CD4-positive, CD25-positive, alpha-beta regulatory T cell (primary cell): ENCODE measurements at places on chromosomes 3 and 15. TPM values are rescaled to one million over a fixed set of nuclear protein-coding genes. Genes with fewer than 3 reads are reported as not detected.

- no peak for DNase-seq
Observed at GRCh38 chr15:81948751-81949150, 97.1 kb downstream of the MEX3B start.

DNA sequence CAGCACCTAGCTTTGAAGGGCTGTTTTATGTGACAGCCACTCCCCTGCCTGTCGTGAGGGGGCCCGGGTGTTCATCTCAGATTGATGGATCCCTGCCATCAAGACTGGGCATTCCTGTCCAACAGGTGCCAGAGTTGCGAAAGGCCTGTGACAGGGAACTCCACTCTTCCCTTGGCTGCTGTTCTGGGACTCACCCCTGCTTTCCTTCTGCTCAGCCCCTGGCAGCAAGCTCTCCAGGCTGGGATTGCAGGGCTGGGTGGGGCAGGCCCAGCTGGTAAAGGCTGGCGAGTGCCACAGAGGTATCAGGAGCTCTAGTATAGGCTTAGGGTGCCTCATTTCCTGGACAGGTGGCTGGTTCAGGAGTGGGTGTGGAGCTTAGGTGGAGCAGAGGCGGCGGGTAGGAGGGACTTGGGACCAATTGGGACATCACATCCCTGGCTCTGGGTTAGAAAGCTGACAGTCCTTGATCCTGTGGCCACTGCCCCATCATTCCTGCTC is at the start of gene PLA2G4B:
Gene PLA2G4B (plus strand): TSS at position 448 of the 498 bp plus-strand sequence. CDS start 67 bp downstream, outside the sequence.
- DNase-seq: no peak

DNA sequence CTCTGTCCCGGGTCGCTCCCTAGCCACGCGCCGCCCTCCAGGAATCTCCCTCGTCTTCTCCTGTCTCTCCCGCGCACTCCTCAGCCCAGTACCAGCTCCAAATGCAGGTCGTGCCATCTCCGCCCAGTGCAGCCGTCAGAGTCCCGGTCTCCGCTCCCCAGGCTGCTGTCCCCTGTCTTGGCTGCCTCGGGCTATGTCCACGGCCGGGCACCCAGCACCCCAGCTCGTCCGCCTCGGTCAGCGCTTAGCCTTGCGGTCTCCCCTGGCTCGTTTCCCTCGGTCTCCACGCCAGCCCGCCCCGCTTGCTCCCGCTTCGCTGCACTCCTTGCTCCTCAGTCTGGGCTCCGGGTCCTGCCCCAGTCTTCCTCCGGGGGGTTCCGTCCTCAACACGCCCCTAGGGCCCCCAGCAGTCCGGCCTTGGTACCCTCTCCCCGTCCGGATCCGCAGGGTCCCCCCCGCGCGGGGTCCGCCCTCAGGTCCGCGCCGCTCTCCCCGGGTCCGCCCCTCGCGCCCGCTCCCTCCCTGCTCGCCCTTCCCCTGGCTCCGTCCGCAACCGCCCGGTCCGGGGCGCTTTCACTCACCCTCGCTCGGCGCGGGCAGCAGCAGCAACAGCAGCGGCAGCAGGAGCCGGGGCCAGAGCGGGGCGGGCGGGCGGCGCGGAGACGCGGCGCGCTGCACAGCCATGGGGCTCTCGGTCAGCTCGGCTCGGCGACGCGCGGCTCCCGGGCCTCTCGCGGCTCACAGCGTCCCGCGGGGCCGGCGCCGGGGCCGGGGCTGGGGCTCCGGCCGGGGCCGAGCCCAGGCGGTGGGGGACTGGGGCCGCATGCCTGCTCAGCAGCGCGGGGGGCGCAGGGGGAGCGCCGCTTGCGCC is 462 bp downstream of the IGDCC3 start:
- DNase-seq: no peak

- no peak for DNase-seq
Observed at GRCh38 chr15:52220251-52220650, 29.1 kb upstream of the GNB5 start.

GRCh38 chr3:147649475-147649874 is 240.3 kb downstream of the ZIC1 start:
- no peak for DNase-seq

The GNAT1 gene
- not detected for total RNA-seq

GRCh38 chr3:134483195-134483900 is 2.4 kb downstream of the ANAPC13 start:
- no peak for DNase-seq

The ATP10A gene
- total RNA-seq: 16.1 TPM

The GCSAM gene
- 11.8 TPM for total RNA-seq

GRCh38 chr3:11290743-11291680 is 18.8 kb downstream of the ATG7 start:
- peak; percentile 53 for DNase-seq

The NR1I2 gene
- 0.20 TPM for total RNA-seq

- no peak for DNase-seq
Observed at GRCh38 chr3:63333815-63334214, 55.7 kb downstream of the SYNPR start.

DNA sequence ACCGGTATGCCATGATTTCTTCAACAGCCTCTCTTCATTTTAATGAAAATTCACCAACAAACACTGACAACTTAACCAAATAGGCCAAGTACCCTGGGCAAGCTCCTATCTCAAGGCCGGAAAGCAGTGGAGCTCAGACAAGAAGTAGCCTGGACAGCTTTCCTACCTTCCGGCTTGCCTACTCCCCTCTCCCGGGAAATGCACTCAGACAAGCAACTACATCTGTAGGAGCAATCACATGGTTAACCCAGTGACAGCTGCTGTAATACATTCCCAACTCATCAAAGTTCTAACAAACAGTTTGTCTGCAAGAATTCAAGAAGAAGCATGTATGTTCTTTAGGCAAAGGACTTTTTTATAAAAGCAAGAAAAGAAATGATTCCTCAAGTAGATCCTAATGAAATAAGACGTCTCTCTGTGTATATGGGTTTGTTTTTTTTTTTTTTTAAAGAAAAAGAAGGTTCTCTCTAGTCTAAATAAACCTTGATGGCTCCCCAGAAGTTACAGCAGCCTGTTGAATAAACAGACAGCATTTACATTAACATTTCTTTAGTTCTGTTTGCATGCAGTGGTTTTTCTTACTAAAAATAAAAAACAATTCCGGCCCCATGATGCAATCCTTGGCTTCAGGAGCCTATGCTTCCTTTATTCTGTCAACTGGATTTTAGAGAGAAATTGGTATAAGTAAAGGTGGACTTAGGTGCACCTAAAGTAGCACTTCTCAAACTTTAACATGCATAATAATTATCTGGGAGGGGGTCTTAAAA is 278.7 kb downstream of the NEK10 start:
- DNase-seq: no peak

DNA sequence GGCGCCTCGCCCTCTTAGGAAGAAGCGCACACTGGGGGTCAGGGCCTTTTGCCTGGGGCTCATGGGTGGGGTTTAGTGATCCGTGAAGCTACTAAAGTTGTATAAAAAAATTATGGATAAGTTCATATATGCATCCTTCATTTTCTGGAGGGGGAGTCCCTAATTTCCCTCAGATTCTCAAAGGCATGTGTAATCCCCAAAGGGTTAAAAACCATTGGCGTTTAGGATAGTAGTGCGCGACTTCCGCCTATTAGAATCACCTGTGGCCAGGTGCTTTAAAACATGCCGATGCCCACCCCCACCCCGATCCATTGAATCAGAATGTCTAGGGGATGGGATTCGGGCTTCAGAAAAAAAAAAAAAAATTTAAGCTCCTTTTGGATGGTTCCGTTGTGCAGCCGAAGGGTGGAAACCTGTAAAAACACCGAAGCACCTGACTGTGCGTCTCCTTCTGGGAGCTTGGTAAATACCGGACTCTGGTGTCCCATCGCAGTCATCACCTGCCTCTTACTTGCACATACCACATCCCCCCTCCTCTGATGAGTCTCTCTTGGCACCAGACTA is 570 bp downstream of the APH1B start:
- no peak for DNase-seq

GRCh38 chr3:135918600-135918999 is 46.9 kb upstream of the PPP2R3A start:
- DNase-seq: no peak

GRCh38 chr15:75827691-75828090 is 15.6 kb upstream of the UBE2Q2 start:
- no peak for DNase-seq

DNA sequence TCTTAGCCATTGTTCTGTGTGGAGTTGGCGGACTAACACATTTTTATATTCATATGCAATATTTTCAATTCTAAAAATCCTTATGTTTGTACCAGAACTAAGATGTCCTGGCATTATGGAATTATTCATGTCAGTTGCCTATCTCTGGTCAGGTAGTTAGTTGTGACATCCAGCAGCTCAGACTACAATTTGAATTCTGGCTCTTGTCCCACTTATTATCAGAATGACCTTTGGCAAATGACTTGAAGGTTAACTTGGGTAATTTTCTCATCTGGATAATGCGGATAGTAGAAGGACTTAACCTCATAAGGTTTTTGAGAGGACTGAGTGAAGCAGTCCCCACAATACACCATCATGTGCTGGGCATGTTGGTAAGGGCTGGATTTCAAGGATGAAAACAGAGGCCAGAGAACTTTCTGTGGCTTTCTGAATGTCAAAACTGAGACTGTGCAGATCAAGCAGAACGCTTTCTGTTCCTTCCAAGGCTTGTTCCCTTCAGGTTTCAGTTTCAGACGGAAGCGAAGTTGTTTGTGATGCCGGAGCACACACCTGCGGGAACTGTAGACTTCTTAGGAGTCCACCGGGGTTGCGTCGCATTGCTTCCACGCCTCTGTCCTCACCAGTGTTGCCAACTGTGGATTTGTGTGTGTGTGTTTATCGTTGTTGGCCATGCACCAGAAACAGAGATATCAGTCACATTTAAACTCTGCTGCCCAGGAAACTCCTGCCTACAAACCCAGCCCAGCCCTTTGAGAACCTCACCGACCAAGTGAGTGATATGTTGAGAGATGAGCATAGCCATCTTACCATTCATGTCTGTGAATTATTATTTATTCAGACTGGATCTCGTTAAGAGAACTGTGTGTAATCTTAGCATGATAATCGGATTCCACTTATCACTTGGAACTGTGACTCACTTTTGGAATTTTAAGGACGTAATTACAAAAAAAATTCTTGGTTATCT is 76.0 kb downstream of the PTPRG start:
- no peak for DNase-seq

GRCh38 chr15:88627463-88627862 is 6.3 kb downstream of the AEN start:
- DNase-seq: peak; percentile 92

DNA sequence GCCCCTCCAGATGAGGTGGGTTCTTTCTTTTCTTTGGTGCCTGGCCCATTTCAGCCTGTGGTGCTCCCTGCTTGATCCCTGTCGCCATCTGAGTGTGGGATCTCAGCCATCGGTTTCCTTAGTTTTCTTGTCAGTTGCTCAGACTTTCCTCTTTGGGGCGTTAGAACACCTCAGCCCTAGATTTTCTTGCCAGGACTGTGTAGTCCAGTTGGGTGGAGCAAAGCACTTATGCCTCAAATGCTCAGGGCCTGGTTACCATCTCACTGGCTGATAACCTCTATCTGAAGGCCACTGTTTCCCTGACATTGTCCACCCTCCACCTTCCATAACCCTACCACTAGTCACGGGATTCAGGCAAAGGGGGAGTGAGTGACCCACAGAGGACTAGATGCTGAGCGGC is 208.7 kb upstream of the BHLHE40 start:
- no peak for DNase-seq

The GPR27 gene
- 1.0 TPM for total RNA-seq

GRCh38 chr3:39879581-39879980 is 70.2 kb downstream of the MYRIP start:
- no peak for DNase-seq

DNA sequence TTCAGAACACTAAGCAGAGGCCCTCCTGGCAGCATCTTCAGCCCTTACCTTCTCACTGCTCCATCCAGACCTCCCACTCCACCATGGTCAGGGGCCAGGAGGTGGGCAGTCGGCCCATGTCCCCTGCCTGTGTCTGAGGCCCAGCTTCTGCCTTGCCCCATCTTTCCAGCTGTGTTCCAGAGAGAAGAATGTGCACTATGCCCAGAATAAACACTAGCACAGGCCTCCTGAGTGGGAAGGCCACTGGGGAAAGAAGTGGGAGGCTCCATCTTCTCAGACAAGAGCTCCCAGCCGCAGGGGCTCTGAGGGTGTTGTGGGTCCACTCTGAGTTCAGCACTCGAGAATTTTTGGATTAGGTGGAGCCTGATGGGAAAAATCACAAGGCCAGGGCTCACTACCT is 44.5 kb downstream of the ADCY5 start:
- no peak for DNase-seq

GRCh38 chr15:40982855-40983254 is 29.6 kb downstream of the CHAC1 start:
- no peak for DNase-seq

DNA sequence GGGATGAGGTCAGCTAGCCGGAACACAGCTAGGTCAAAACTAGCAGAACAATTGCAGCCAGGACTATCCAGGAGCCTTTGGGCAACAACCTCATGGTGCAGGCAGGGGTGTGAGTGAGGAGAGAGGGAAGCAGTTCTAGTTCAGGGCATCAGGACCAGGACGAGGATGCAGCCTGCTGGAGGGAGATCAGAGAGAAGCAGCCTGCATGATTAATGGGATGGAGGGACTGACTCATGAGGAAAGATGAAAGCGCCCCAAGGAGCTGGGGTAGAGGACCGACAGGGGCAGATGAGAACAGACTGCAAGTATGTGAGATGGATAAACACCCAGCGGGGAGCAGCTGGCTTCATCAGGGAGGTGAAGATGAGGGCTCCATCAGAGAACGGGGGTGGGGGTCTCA is 37.9 kb upstream of the LRTM1 start:
- no peak for DNase-seq

The SMAD6 gene
- total RNA-seq: 0.27 TPM

DNA sequence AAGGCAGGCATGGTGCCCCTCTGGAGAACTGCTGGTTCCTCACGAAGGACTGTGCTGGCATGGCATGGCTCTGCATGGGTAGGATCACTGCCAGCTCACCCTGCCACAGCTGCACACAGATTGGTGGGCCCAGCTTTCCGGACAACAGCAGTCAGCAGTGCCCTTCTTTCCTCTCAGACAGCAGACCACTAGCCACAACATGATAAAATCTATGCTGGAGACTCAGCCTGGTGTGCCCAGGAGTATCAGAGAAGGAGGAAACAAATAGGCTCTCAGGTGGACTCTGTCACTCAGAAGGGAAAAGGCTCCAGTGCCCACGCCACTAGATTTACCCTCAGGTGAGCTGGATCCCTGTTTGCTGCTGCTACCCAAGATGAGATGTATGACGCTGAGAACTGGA is 4.9 kb downstream of the NMNAT3 start:
- no peak for DNase-seq

GRCh38 chr15:53107855-53108254 is 317.7 kb upstream of the ONECUT1 start:
- no peak for DNase-seq

- peak; percentile 60 for DNase-seq
Observed at GRCh38 chr3:48429317-48429959, 448 bp downstream of the PLXNB1 start.

GRCh38 chr3:195062866-195063540 is 208.0 kb downstream of the XXYLT1 start:
- no peak for DNase-seq

- DNase-seq: no peak
Observed at GRCh38 chr15:25061808-25062550, 107.2 kb downstream of the SNRPN start.

DNA sequence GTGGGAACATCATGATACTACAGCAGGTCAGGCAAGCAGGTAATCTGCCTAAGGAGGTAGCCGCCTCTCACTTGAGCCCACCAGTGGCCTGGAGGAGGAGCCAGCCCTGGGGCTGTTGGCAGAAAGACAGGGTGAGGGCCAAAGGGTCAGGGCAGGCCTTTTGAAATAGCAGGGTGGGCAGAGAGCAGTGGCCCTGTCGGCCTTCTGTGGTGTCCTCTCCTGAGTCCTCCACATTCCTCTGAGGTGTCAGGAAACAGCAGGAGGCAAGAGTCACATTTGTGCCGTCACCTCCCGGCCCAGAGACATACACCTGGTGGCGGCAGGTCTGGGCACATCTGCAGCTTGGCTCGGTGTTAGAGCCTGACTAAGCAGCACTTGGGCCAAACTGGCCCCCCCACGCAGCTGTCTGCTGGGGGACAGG is 3.9 kb upstream of the BNC1 start:
- DNase-seq: no peak

The BNC1 gene
- total RNA-seq: not detected
